Stimulated activated CD4-positive, alpha-beta T cell treated with anti-CD3 and anti-CD28 coated beads, Interleukin-1b, Interleukin-23, amount 100 ng/mL, for 1 hour (primary cell): ENCODE measurements at places on chromosomes 12 and 14.

DNA sequence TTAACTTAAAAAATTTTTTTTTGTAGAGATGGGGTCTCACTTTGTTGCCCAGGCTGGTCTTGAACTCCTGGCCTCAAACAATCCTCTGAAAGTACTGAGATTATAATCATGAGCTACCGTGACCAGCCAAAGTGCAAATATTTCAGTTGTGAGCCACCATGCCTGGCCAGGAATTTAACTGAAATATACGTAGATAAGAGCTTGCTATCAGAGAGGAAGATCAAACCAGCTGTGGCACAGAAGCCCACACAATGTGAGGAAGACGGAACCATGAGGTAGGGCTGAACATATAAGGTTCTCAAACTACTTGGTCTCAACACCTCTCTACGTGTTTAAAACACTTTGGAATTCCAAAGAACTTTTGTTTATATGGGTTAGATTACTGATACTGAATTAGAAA, 29.1 kb downstream of the ATG14 start:
- DNase-seq, result no peak

DNA sequence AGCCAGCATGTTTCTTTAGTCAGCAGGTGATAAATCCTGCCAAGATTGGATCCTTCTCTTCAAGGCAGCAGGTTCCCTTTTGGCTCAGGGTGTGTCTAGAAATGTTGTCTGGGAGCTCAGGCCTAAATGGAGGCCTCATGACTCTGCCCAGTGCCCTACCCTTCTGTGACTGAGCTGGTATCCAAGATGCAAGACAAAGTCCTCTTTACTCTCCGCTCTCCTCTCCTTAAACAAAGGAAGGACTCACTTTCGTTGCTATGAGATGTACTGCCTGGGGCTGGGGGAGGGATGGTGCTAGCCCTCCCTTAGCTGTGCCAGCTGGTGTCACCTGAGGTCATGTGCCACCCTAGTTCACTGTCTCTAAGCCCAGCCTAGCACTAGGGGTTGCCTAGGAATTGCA, 13.8 kb upstream of the TMPRSS12 start:
- no peak for DNase-seq

GRCh38 chr14:104392001-104392395, 187.6 kb upstream of the C14orf180 start:
- no peak for DNase-seq

DNA sequence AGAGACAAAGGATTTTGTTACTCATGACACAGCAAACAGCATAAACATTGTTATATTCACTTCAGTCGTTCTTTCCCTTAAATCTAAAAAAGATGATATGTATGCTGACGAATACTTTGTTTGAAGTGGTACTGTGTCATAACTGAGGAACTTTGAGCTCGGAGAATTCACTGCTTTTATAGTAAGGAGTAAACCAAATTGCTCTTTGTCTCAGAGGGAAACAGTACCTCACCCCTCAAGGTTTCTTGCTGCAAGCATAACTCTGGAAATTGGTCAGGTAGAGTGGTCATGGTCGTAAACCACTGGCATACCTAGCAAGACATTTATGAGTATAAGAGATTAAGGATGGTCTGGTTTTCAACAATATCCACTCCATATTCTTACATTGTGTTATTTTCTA, 160.2 kb upstream of the OR4E1 start:
- no peak for DNase-seq

GRCh38 chr12:21925296-21925913, 15.8 kb downstream of the ABCC9 start:
- no peak for DNase-seq

DNA sequence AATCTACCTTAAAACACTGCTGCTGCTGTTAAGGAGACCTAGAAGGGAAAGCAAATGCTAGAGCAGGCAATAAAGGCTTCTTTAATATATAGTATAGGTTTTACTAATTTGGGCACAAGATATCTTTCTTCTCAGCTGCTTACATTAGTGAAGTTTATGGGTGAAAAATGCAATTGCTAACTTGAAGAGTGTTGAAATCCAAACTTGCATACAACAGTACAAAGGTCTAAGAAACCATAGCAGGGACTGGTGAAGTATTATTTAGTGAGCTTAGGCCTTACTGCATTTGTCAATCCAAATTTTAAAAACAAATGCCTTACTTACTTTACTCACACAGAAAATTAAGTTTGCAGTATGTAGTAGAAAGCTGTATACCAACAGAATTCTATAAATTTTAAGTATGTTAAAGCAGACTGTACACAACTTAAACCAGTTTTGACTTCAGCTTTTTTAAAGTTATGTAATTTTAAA, 1.4 kb upstream of the AP4S1 start:
- DNase-seq, result no peak

GRCh38 chr12:39405580-39405979, 37.3 kb downstream of the KIF21A start:
- no peak for DNase-seq
